ENCODE measurements at places on chromosomes 16 and 17.

DNA sequence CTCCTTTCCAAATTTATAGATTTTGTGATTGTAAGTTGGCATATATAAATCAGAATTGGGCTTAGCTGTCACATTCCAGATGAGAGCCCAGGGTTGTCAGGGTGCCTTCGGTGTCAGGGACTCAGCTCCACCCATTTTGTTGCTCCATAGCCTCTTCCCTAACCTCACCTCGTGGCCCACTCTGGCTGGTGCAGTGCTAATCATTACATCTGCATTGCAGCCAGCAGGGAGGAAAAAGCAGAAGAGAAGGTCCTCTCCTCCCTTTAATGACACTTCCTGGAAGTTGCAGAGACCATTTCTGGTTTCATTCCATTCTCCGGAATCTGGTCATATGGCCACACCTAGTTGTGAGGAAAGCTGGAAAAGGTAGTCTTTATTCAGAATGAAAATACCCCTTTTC is 113.3 kb downstream of the CCT6B start:
- DNase-seq = no peak

- DNase-seq = no peak
Observed at GRCh38 chr16:48269011-48269410, 21.7 kb upstream of the ABCC11 start.

DNA sequence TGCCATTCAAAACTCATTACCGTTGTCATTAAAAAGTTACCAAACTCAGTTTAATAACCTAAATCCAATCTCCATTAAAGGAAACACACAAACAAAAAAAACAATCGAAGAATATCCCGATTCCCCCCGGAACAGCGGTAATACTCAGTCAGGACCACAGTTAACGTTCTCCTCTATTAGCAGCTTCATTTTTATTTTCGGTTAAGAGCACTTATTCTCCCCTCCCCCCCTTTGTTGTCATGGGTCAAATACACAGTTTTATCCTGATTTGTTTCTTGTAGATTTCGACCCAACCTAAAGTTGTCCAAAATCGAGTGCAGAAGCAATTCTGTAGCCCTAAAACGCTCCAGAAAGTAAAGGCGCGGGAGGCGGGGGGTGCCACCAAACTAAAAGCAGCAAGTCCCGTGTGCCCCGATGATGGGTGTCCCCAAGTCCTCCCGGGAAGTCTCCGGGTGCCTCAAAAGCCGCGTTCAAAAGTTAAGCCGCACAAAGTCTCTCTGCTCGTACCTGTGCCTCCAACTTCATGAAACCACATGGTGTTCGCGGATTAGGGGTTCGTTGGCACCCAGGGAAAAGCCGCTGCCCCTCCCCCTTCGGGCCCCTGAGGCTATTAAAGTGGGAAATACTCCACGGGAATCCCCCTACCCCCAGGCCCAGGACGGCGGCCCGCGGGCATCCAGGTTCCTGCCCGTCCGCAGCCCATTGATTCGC is 996 bp downstream of the SUMO2 start:
- no peak for DNase-seq

- DNase-seq = no peak
Observed at GRCh38 chr16:56684926-56685590, 2.8 kb downstream of the MT1X start.

GRCh38 chr17:16987830-16988601 is 16.1 kb upstream of the TNFRSF13B start:
- peak; percentile 95 for DNase-seq

GRCh38 chr16:73549984-73550631 is 502.2 kb upstream of the ZFHX3 start:
- peak; percentile 35 for DNase-seq

DNA sequence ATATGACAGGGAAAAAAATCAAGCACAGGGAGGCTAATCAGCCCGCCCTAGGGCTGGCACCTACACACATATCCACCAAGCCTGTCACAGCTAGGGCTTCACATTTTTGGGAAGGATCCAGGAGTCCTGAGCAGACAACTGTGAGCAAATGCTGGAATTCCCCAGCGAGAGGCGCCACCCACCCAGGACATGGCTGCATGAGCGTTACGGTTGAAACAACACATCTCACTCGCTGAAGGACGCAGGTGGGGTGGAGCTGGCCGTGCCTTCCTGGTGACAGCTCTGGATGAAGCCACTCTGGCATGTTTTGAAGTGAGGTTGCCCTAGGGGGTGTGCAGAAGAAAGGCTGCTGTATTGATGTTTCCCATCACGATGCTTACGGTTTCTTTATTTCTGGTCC is 315.1 kb upstream of the EEF2KMT start:
- DNase-seq = no peak

- no peak for DNase-seq
Observed at GRCh38 chr16:8619671-8620370, 1.7 kb upstream of the METTL22 start.

- DNase-seq = peak; percentile 93
Observed at GRCh38 chr17:16915752-16916556, 56.0 kb downstream of the TNFRSF13B start.

DNA sequence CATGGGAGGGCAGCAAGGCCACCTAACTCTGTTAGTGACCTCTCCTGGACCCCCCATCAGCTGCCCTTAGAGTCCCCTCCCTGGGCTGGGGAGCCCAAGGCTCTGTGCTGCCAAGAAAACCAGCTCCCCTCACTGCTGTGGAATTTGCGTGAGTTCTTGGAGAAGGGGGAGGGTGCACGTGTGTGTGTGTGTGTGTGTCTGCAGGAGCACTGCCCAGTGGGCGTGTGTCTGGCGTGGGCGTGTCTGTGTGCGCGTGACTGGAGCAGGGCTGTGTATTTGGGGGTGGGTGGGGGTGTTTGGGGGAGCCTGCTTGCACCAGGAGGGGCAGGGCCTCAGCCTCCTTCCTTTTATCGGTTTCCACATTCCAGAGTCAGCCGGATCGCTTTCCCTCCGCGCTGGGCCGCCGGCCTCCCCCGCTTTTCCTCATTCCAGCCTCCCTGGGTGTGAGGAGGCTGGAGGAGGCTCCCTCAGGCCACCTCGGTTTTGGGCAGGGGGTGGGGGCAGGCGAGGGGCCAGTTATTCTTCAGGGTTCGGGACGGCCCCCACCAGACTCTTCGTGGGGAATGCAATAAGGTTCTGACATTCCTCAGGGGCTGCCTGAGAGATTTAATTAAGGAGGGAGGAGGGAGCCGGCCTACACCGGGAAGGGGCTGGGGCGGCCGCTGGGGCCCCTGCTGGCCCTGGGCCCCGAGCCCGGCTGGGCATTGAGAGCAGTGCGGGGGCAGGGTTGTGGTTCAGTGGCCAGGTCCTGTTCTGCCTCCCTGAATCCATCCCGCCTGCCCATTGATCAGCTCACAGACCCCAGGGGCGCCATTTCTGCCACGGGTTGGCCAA is 2.5 kb downstream of the VASN start:
- peak; percentile 84 for DNase-seq

DNA sequence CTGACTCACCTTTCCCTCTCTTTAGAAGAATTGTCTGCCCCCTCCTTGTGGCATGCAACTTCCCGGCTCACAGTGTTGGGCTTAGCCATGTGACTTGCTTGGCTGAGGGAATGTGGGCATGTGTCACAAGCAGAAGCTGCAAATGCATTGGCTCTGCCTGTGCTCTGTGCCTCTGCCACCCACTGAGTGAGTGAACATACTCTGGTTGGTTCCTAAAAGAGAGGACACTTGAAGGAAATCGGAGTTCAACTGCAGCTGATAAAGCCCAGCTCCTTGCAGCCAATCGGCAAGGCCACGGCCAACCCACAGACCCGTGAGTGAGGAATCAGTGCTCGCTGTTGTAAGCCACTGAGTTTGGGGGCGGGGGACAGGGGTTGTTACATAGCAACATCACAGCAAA is 10.9 kb upstream of the GINS2 start:
- no peak for DNase-seq

DNA sequence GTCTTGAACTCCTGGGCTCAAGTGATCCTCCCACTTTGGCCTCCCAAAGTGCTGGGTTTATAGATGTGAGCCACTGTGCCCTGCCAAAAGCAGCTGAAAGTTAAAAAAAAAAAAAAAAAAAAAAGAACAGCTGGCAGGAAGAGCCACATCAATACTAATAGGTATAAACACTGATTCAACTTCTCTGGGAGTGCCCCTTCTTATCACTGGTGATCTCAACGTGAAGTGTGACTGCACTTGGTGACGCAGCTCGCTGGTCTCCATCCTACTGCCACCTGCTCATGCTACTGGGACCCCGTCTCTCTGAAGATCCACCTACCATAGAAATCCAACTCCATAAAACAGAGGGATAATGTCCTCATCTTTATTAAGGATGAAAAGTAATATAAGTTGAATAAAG is 40.8 kb downstream of the RNF157 start:
- DNase-seq = no peak

DNA sequence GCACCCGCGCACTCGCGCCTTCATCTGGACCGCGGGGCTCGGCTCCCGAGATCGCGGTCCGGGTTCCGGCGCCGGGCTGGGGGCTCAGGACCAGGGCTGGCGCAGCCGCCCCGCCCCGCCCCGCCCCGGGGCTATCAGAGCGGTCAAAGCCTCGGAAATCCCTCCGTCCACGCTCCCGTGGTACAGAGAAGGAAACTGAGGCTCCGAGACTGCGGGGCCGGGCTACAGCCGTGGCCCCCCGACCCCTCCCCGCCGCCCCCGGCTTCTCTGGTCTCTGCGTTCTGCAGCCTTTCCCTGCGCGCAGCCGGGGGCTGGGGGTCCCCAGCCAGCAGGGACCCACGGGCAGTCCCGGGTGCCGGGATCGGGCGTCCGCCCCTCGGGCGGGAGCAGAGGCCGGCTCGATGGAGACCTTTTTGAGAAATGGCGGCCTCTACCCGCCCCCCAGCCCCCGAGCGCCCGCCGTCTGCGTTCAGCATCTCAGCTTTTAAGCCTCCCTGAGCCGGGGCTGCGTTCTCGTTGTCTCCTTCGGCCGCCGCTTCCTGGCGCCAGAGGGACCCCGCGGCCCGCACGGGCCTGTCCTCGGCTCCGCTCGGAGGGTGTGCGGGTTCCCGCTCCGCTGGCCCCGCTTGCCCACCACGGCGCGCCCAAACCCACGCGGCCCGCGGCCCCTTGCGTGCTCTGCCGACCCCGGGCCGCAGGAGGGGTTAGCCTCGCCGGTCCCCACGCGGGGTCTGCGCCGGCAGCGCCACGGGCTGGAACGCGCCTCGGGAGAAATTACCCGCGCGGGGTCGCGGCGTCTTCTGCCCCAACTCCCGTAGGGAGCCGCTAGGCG is 1.5 kb upstream of the NPTX1 start:
- peak; percentile 85 for DNase-seq

DNA sequence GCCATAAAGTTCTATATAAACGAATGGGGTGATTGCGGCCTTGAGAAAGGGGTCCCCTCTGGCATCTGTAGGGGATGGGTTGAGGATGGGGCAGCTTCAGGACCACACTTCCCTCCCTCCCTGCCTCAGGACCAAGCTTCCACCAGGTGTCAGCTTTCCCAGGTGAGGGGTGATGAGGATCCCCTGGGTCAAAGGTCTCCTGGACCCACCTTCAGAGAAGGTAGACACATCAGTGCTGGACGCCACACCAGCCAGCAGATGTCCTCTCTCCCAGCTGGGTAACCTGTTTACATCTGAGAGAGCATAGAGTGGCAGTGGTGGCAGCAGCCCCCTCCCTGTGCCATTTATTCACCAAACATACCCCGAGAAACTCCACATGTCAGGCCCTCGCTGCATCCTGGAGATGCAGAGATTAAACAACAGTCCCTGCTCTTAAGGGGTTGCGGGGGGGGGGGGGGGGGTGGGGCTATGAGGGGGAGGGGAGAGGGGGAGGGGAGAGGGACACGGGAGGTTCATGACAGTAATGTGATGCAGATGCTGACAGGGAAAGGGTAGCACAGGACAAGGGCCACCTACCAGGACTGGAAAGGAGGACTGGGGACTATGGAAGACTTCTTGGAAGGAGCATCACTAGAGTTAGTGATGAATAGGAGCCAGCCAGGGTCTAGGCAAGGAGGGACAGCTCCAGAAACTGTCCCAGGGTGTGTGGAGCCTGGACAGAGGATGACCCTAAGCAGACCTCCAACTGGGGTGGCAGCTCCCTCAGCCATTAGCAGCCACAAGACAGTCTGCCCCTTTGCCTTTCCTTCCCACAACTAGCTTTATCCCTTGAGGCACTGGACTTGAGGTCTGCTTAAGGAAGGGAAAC is 5.0 kb downstream of the PROCA1 start:
- peak; percentile 53 for DNase-seq

- DNase-seq = no peak
Observed at GRCh38 chr17:63928966-63929695, 3.0 kb downstream of the CD79B start.

GRCh38 chr17:45432405-45433158 is at the start of gene ARHGAP27:
ARHGAP27 (minus strand) TSS chr17:45432870; CDS start chr17:45430279, 2,591 bp downstream.
- peak; percentile 88 for DNase-seq

- DNase-seq = no peak
Observed at GRCh38 chr16:1741553-1742165, 29.7 kb downstream of the NME3 start.

DNA sequence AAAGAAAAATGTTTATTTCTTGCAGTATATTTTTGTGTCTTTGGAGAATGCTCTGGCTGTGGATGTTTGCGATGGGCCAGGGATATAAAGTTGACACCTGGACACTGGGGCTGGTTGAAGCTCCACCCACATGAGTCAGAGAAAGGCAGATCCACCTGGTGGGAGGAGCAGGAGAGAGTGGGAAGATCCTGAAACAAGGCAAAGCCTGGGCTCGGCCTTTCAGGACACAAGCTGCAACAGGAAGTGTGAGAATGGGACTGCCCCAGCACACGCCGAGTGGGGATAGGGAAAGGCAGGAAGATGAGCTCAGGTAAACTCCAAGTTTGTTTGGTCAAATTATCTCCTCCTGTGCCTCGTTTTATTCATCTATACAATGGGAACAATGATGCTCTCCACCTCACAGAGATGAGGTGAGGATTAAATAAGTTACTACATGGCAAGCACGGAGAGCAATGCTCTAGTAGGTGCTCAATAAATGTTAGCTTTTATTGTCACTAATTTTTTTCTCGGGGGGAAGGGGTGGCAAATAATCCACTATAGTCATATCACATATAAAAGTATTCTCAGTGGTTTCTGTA is 21.4 kb upstream of the PITPNM3 start:
- DNase-seq = peak; percentile 88

GRCh38 chr16:1188432-1189189 is 35.7 kb downstream of the CACNA1H start:
- peak; percentile 85 for DNase-seq

DNA sequence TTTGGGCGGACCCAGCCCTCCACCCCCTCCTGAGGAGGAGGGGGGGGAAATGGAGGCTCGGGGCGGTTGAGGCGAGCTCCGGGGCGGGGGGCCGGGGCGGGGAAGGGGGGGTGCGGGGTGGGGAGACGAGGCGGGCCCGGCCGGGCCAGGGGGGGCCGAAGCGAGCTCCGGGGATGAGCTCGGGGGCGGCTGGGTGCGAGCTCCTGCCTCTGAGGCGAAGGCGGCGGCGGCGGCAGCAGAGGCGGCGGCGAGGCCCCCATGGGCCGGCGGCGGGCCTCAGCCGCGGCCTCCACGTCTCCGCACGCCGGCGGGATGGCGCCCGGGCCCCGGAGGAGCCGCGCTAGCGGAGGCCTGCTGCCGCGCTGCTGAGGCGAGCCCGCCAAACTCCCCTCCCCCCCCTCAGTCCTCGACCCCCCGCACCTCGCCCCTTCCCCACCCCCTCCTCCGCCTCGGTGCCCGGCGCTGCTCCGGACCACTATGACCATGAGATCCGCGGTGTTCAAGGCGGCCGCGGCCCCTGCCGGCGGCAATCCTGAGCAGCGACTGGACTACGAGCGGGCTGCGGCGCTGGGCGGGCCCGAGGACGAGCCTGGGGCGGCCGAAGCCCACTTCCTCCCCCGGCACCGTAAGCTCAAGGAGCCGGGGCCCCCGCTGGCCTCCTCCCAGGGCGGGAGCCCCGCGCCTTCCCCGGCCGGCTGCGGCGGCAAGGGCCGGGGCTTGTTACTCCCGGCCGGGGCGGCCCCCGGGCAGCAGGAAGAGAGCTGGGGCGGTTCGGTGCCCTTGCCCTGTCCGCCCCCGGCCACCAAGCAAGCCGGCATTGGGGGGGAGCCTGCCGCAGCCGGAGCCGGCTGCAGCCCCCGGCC is 596 bp downstream of the MSL1 start:
- peak; percentile 86 for DNase-seq
